ENCODE measurements at places on chromosomes 2 and 18.

- ATAC-seq, result no peak
These were observed 16.1 kb upstream of the ALLC start for GRCh38 chr2:3641841-3642421.

DNA sequence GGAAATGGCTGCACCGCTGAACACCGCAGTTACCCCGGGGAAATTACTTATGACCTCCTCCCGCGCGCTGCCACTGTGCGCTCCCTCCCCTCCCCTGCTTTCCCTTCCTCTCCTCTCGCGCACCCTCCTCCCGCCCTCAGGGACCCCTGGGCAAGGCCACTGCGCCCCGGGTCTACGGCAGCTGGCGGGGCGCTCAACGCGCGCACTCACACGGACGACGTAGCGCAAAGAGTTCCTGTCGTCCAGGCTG, 7.9 kb downstream of the ALPP start:
- no peak for ATAC-seq

DNA sequence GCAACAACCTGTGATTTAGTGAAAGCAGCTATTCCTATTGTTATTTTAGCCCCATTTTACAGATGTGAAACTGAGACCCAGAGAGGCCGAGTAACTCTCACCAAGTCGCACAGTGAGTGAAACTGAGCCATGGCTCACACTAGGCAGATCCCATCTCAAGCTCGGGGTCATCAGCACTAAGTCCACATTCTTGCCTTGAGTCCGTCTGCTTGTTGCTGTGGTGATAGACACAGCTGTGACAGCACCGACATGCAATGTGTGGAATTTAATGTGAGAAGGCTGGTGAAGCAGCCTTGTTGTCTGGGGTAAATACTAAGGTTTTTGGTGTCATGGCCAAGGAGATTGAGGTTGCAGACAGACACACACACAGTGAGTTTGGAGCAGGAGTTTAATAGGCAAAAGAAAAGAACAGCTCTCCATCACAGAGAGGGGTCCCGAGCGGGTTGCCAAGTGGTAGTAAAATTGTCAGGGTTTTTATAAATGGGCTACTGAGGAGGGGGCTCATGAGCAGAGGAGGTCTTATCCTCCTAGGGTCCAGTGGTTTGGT, 40.2 kb upstream of the GMCL1 start:
- ATAC-seq, result no peak

DNA sequence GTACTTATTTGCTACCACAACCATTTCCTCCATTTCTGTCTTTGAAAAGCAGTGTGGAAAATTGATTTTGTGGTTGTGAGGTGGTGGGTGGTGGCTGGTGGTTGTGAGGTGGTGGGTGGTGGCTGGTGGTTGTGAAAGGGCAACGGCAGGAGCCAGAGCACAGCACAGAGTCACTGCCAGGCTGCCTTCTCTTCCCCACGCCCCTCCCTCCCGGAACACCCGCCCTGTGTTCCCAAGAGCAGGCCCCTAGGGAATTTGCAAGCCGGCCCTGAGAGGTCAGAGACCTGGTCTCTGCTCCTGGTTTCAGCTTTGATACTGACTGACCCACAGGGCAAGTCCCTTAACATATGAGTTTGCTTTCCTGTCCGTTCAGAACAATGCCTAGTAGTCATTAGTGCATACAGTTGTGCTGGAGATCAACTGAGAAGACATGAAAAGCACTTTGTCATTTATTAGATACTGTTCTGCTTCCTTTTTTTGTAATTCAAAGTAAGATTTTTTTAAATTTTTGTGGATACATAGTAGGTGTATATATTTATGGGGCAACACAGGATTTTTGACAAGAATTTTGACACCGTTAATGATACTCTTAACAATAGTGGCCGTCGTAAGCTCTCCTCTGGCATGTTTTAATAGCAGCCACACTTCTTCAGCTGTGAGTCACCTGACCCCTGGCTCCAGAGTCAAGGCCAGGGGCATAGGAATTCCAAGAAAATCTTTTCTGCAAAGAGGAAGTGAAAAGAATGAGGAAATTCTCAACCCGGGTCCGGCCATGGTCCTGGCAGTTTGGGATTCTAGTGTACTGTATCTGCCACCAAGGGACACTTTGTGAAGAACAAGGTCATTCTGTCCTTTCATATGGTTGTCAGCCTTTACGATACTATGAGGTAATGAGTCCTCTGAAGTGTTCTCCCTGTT, 53.2 kb downstream of the ITGA6 start:
- ATAC-seq, result no peak

DNA sequence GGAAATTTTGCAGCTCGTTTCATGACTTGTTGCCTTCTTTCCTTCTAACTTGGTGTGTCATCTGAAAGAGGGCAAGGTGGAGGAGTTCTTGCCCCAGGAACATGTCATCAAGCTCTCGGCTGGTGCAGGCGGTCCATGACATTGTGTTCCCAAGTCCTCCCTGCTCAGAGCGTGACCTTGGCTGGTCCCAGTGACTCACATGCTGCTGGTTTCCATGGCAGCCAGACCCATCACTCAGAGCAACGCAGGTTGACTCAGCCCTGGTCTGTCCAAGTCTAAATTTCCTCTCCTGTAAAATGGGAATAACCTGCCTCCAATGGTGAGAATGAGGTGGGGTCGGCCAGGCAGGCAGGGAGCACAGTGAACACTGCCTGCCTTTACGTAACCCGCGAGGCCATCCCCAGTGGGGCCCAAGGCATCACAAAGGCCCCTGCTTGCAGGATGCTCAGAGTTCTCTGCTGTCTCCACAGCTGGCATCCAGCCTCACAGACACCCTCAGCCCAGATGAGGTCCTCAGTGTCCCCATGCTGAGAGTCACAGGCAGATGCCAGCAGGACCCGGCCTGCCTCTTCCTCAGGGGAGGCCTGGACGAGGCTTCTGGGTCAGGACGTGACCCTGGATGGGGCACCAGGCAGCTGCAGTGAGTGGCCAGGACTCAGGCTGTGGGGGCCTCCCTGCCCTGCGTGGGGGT, 143.7 kb downstream of the TPO start:
- no peak for ATAC-seq

- ATAC-seq, result peak; percentile 87
These were observed 34.8 kb downstream of the LBH start for GRCh38 chr2:30266051-30266621.

DNA sequence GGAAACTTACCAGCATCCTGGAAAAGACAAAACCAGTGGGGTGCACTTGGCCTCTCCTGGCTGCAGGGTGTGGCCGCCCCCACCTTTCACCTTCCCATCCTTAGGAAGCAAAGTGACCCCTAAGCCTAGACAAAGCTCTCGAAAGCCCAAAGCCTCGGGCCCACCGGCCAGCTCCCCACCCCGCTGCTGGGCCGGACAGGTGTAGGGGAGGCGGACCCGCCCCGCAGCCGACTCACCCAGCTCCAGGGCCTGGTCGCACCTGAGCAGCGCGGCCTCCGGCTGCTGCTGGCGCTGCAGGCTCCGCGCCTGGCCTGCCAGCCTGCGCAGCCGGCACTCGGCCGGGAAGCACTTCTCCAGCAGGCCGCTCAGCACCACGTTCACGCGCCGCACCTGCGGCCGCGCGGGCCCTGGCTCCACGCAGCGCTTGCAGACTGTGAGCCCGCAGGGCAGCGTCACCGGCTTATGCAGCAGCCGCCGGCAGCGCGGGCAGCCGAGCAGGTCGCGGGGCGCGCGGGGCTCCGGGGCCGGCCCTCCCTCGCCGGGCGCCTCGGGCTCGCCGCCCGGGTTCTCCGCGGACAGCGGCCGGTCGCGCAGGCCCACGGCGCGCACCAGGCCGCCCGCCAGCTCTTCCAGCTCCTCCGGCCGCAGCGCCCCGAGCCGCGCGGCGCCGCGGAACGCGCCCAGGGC, 979 bp downstream of the LONRF2 start:
- ATAC-seq, result peak; percentile 50

GRCh38 chr2:234292962-234293243, 204.0 kb downstream of the ARL4C start:
- ATAC-seq, result no peak

GRCh38 chr2:145601361-145601925, 1081.5 kb upstream of the ZEB2 start:
- ATAC-seq, result no peak
